ENCODE measurements at places on chromosomes 11 and 22. TPM values are rescaled to one million over a fixed set of nuclear protein-coding genes. Genes with fewer than 3 reads are reported as not detected.

The CNTF gene
- 0.24 TPM for polyA plus RNA-seq

The APOL5 gene
- not detected for polyA plus RNA-seq

The ATM gene
- polyA plus RNA-seq: 23.2 TPM

DNA sequence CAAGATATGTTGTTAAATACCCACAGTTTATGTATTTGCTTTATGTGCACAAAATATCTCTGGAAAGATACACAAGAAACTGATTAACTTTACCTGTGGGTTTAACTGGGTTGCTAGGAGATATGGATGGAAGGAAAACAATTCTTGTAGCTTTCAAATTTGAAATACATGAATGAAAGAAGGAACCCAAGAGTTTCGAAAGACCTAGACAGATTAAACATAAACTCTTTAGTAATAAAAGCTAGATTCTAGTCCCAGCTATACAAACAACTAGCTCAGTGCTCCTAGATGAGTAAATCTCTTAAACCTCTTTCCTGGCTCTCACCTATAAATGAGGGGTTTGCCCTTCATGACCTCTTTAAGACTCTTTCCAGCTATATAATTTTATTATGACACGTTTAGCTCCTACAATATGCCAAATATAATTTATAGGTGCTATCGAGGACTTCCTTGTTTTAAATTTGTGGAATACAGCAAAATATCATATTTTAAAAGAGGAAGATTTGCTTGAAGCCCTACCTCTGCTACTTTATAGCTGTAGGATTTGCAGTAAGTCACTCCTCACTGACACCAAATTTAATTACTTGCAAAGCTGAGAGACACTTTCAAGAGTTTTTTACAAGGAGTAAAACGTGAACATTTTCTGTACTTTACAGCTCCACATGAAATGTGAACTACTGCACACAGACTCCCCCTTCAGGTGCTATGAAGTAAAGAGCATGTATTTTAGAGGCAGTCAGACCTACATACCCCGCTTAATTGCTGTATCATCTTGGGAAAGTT is 50.7 kb downstream of the RRAS2 start:
- peak; percentile 64 for DNase-seq

DNA sequence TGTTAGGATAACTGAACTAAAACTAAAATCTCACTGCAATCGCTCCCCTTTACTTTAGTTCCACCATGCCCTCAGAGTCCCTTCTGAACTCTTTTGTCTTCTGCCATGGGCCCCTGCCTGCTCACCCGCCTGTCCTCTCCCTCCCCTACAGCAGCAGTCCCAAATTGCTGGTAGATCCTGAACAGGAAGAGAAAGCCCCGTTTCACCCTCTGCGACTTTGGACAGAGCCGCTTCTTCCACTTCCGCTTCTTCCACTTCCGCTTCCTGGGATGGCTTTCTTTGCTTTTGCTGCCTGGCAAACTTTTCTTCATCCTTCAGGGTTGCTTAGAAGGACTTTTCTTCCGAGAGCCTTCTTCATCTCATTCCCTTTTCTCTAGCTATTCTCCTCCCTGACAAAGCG is 35.7 kb upstream of the TLCD5 start:
- DNase-seq: no peak

DNA sequence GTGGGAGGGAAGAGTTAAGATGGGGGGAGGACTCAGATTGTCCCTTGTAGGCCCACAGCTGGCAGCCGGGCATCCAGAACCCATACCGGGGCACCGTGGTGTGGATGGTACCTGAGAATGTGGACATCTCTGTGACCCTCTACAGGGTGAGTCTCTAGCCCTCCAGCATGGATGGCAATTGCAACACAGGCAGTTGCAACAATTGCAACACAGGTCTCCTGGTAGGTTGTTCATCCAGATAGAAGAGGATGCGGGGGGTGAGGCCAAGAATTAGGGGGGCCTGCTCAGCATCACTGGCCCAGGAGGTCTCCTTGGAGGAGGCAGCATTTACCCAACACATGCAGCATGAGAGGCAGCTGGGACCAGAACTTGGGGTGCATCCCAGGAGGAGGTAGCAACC is 3.4 kb downstream of the EHBP1L1 start:
- no peak for DNase-seq

DNA sequence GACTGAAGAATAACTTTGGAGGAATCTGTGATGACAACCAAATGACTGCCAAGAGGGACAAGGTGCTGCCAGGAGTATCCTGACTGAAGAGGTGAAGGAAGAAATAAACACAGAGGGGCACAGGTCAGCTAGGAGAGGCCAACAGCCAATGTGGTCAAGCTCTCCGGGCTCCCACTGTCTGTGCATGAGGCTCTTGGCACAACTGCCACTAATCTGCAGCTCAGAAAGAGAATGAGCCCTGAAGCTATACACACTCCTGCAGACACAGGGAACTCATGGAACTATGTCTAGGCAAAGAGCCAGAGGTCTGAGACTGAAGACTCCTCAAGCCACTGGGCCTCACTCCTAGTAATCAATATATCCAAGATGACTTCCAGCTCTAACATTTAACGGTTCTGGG is 7.0 kb downstream of the THRSP start:
- no peak for DNase-seq

- DNase-seq: no peak
These were observed 7.1 kb upstream of the APOBEC3H start for GRCh38 chr22:39089928-39090327.

DNA sequence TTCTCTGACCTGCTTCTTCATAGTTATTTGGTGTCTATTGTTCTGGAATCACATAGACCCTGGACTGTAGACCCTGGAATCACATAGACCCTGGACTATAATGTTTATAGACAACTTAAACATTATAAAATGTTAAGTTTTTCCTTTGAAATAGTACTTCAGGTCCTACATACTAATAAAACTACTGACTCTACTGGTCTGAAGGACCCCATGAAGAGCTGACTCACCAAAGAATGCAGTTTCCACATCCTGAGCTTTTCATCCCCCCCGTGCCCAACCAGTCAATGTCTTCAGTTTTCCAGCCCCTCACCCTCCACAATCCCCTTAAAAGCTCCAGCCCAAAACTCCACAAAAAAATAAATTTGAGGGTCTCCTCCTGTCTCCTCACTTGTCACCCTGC is 6.6 kb upstream of the PLEKHA7 start:
- DNase-seq: no peak

- no peak for DNase-seq
These were observed 139.9 kb downstream of the CSNK2A3 start for GRCh38 chr11:11213117-11213516.

DNA sequence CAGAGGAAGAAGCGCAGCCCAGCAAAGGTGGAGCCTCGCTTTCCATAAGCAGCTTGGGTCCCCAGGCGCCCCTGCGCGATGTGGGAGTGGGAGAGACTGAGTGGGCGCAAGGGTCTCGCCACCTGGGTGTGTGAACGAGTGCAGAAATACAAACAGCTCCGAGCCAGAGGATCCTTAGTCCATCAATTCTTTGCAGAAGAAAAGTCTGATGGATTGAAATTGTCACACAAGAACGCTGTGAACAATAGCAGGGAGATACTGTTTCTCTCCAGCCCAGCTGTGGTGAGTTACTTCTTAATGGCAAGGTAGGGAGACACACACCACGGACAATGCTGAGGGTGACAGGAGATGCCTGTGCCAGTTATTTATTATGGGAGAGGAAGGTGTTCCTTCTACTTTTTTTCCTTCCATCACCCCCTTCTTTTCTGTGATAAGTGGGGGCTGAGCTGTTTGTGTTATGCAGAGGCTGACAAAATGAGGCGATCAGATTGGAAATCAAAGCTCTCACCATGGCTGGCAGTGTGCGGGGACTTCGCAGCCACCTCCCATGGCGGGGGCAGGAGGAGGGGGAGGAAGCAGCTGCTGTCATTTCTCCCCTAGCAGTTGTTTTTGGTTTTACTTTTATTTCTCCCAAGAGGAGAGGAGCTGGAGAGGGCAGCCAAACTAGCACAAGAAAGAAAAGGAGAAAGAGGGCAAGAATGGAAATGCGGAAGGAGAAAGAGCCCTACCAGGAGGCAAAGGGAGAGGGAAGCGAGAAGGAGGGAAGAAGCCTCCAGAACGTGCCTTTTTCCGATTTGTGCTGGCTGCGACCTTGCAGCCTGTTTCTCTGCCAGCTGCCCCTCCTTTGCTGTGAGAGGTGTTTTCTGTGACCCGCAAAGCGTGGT is 755.8 kb downstream of the NTM start:
- peak; percentile 87 for DNase-seq

DNA sequence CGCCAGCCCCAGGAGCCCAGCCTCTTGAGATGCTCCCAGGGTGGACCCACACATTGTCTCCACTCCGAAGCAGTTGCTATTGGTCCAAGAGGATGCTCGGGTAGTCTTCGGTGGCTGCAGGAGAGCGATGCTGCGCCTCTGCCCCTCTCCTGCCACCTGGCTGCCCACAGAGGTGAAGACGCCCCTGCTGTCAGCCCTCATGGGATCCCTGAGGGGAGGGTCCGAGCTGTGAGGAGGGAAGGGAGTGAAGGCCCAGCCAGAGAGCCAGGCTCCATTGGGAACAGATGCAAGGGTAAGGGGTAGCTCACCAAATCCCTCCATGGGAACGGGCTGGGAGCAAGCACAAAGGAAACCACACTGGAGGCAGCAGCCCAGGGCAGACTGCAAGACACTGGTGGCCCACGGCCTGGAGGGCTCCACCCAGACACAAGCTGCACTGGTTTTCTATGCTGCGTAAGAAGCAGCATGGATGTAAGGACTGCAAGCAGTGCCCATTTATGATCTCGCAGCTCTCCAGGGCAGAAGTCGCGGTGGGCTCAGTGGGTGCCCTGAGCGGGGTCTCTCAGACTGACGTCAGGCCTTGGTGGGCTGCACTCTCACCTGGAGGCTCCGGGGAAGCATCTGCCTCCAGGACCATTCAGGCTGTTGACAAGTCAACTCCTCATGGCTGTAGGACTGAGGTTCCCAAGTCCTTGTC is 15.7 kb downstream of the TSPAN32 start:
- DNase-seq: no peak

- DNase-seq: no peak
These were observed 455.8 kb downstream of the MIAT start for GRCh38 chr22:27113211-27113635.

DNA sequence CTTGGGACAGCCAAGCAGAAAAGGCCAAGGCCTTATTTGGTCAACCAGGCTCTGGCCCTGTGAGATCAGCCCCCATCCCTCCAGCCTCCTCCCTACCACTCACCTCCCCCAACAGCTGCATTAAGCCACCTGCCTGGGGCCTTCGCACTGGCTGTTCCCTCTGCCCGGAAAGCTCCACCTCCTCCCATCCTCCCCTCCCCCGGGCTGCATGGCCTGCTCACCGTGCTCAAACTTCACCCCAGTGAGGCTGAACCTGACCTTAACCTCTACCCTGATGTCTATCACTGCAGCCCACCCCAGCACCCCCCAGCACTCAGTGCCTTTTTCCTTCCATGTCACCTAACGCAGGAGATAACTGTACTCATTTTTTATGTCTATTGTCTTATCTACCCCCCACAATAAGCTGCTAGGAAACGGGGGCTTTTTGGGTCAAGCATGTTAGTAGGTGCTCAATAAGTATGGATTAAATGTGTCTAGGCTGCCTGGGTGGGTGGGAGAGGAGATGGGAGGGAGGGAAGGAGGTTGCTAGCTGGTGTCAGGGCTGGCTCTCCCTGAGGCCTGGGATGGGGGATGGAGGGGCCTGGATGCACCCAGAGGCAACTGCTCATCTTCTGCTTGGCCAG is 912 bp downstream of the PTPRCAP start:
- peak; percentile 86 for DNase-seq

DNA sequence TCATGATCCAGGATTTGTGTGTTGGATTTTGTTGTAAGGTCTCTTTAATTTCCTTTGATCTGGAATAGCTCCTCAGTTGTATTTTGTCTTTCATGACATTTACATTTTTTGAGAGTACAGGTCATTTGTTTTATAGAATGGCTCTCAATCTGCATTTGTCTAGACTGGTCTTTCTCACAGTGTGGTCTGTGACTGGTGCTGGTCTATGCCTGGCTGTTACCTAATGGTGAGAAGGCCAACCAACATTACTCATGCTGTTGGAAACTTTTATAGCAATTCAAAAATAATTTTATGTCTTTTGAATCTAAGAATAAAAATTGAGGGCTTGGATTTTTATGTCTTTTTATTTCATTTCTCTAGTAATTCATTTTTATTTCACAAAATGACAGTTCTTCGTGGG is 3.9 kb upstream of the NCR3LG1 start:
- no peak for DNase-seq

Measured in GM23338 (cell line).